Islet precursor cell (in vitro differentiated cells): ENCODE measurements at places on chromosomes 11 and 22.

- DNase-seq: no peak
Observed at GRCh38 chr22:40463017-40463631, 92.7 kb downstream of the SGSM3 start.

GRCh38 chr11:109864834-109865547 lies 228.2 kb upstream of the ZC3H12C start:
- DNase-seq: no peak

DNA sequence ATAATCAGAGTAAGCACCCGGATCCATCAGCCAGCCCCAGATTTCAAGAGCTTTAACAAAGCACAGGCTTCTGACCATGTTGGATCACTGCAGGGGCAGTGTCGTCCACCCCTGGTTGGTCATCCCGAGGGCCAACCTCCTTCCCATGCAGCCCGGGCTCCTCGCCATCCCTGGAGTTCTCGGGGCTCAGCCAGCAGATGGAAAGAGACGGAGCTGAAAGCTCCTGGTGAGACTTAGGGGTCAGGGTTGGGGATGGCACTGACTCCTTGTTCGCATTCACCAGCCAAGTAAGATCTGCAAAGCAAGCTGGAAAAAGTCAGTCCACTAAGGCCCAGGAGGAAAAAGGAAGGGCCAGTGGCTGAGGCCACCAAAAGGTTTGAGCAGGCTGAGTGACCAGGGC lies 888.9 kb downstream of the BRD1 start:
- DNase-seq: peak; percentile 36

DNA sequence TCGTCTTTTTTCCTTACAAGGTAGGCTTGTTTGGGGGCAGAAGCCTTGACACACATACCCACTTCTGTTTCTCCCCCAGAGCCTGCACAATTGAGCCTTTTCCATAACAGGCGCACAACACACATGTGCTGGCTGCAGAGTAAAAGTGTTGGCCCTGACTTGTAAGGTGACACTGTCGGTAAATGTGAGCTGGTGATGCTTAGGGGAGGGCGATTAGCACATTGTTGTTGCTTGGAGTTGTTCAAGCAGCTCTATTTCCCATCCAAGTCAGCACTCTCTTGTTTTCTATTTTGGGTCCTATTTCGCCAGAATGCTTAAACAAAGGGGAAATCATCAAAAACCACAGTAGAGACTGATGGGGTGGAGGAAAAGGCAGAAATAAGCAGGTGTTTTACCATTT lies 51.9 kb upstream of the PTPRJ start:
- DNase-seq: no peak

DNA sequence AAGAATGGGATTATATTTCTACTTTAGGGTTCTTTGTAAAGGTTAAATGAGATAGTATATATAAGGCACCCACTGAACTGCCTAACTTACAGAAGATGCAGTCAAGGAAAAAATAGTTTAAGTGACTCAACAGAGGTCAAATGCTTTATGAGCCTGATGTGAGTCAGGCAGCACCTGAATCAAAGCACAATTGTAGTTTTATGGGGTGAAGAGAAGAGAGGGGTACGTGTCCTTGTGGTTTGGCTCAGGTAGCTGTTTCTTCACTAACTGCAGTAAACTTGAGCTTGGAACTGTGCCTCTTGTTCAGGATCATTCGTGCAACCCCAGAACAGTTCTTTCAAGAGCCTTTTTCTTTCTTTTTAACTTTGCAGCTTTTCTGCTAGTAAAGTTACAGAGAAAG lies 125.2 kb upstream of the SPON1 start:
- DNase-seq: peak; percentile 19

GRCh38 chr11:74004046-74004695 lies 4.7 kb downstream of the UCP3 start:
- DNase-seq: no peak

DNA sequence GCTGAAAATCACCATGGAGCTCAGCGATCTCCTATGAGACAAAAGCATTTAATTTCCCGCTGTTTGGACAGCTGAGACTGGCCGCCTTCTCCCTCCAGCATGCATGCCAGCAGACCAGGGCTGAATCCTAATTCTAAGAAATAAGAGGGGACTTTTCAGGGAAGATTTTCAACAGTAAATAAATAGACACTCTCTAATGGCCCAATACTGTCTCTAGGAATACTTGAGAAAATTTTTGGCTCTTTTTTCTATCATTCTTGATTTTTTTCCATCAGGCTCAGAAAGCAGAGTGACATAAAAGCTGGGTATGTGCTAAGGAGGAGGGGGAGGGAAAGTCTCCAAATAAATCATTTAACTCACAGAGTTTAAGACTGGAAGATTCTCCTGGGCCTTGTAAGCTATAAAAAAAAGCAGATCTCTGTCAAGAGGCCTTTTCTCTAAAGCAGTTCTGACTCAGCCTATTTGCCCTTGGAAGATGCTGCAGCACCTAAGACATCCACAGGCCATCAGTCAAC lies 17.6 kb upstream of the SPON1 start:
- DNase-seq: peak; percentile 37

DNA sequence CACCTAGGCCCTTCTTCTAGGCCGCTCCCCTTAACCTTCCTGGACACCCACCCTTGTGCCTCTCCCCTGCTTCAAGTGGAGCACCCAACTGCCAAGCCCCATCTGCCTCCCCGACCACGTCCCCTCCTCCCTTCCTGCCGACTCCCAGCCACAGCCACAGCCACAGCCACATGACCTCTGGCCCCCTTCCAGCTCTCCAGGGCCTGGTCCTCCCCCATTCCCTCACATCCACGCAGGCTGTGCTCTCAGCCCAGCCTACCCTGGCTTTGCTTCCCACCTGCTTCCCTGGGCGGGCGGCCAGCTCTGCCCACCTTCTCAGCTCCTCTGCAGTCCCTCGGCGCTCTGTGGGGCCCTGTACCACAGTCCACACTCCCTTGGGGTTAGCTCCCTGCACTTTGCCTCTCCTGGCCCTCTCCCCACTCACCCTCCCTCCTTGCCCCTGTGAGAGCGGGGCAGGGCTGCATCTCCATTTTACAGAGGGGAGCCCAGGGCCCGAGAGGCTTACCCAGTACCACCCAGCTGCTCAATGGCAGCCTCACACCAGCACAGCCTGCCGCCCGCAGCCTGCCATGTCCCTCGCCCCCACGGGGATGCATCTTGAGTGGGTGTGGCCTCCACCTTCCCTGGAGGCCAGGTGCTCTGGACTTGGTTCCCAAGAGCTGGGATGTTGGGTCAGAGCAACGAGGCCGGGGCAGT lies 20.3 kb downstream of the PARVG start:
- no peak for DNase-seq

GRCh38 chr11:117535850-117536411 lies 208.3 kb downstream of the CEP164 start:
- no peak for DNase-seq

DNA sequence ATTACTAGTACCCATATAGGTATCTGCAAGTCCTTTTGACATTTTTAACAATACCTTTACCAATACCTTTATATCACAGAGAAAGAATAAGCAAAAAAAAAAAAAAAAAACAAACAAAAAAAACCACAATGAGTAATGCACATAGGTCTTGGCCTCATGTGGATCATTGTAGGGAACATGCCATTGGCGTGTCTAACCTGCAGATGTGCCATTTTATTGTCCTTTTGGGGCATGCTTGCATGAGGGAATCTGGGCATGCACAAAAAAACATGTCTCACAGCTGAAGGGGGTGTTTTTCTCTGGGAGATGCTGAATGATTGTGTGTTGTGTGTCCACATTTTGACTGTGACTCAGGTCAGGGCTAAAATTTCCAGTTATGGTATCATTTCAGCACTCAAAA lies 361.6 kb downstream of the GUCY1A2 start:
- no peak for DNase-seq

DNA sequence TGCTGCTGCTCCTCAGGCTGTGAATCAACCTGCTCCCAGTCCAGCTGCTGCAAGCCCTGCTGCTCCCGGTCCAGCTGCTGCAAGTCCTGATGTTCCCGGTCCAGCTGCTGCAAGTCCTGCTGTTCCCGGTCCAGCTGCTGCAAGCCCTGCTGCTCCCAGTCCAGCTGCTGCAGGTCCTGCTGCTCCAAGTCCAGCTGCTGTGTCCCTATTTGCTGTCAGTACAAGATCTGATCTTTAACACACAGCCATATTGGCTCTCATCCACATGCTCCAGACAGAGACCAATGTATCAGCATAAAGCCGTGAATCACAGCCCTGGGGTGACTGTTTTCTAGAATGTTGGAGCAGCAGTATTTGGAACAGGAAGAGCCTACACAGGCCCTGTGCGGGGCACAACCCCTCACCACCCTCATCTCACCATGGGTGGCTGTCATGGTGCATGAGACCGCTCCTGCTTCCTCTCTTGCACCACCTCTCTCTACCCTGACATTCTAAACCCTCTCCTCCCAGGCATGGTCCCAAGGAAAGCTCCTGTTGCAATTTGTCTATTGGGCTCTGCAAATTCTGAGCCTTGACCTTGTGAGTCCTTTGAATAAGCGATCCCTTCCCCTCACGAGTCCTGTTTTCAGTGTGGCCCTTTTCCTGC lies 3.5 kb downstream of the KRTAP5-10 start:
- DNase-seq: no peak

- no peak for DNase-seq
Observed at GRCh38 chr11:98679673-98680072, 341.1 kb upstream of the CNTN5 start.

- DNase-seq: no peak
Observed at GRCh38 chr11:67045314-67045713, 11.3 kb upstream of the RHOD start.

GRCh38 chr11:79412761-79413160 lies 28.1 kb downstream of the TENM4 start:
- no peak for DNase-seq

DNA sequence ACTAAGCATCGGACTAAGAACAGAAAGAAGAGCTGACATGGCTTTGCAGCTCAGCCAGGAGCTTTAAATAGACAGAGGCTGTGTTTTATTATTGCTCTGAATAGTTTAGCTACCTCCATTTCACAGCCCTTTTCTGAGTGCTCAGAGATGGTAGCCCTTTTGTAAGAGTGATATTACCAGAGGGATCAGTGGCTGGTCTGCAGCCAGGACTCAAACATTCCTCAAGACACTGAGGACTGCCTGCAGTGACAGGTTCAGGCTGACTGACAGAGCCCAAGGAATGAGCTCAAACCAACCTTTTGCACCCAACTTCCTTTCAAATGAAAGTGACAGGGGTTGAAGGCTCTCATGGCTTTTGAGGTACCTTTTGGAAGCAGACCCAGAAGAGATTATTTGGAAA lies 189.0 kb downstream of the DDX10 start:
- peak; percentile 66 for DNase-seq

DNA sequence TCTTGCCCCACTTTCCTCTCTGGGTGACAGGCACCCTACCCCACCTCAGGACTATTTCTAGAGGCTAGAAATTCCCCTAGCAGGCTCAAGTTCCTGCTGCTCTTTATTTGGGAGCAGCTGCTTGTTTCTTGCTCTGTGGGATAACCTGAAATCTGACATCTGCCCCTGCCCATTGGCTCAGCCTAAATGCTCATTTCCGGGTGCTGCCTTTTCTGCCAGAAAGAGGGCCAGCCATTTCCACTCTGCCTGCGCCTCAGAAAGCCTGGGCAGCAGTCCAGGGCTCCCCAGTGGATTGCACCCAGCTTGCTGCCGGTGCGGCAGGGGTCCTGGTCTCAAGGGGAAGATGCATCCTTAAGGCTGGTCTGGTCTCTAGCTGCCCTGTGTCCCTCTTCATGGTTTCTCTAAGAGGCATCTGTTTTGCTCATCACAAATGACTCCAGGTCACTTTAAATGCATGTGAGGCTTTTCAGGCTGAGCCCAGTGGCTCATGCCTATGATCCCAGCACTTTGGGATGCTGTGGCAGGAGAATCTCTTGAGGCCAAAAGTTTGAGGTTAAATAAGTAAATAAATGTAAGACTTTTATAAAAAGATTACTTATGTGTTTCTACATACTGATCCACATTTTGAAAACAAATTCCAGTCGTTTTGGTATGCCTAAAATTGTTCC lies 10.3 kb upstream of the PNPLA5 start:
- peak; percentile 80 for DNase-seq

DNA sequence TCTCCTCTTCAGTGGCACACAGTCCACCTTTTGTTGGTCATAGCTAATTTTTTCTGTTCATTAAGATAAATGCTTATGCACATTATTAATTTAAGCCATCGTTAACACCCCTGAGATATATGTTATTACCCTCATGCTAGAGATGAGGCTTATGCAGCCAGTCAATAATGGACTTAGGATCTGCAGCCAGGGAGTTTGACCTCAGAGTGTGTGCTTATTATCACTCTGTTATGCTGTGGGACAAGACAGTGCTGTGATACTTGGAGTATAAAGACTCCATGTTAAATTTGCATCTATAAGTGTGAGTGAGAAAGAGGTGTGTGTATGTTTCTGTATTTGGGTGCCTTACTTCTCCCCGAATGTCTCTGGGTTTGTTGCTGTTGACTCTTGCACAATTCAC lies 969.3 kb downstream of the OPCML start:
- DNase-seq: no peak

DNA sequence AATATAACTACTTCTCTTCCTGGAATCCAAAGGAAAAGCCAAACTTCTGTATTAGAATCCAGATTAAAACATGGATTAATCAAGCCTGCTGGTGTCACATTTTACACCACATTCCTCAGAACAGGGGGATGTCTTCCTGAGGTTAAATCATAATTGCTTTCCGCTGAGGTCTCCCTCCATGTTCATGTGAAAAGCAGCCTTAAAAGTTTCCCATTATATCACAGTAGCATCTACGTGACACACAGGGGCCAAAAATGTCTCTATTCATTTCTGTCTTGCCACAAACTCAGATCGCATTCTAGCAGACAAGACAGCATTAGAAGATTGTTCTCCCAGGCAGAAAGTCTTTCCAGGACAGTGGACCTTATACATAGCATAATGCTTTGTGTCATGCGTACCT lies 788.7 kb downstream of the OPCML start:
- no peak for DNase-seq

- no peak for DNase-seq
Observed at GRCh38 chr11:91158297-91158696, 935.4 kb upstream of the CHORDC1 start.

DNA sequence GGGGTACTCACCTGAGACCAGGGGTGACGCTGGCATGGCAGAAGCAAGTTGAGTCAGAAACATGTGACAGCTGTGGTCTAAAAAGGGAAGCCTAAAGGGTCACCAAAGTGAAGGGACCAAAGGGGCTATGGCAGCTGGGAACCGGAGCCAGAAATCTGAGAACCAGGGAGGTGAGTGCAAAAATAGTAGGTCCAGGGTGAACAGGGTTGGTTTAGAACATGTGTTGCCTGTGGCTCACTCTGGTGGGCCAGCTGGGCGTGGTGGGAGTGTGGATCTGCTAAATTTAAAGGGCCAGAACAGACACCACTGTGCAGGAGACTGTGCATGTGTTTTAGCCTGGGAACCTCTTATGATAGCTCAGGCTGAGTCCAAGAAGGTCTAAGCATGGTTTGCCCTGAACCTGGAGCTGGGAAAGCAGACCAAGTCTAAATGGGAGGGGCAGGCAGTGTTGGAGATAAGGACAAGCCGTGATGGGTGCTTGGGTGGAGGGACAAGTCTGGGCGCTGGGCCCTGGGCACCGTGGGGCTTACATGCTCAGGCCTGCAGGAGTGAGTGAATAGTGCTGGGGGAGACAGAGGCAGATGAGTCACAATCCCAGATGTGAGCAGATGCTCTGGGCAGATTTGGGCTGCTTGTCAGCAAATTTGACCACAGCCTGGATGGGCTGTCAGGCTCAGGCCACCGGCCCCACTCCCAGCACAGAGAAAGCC lies 41.4 kb upstream of the ZBED5 start:
- DNase-seq: peak; percentile 91
